ENCODE measurements at places on chromosomes 5 and 9.
A peak's percentile ranks its signal among the peaks of the same experiment; 100 is the strongest.

GRCh38 chr9:89032173-89032572, 40.9 kb downstream of the S1PR3 start:
- no peak for DNase-seq

- DNase-seq: no peak
These were observed 124.3 kb downstream of the STK32A start for GRCh38 chr5:147359101-147359500.

DNA sequence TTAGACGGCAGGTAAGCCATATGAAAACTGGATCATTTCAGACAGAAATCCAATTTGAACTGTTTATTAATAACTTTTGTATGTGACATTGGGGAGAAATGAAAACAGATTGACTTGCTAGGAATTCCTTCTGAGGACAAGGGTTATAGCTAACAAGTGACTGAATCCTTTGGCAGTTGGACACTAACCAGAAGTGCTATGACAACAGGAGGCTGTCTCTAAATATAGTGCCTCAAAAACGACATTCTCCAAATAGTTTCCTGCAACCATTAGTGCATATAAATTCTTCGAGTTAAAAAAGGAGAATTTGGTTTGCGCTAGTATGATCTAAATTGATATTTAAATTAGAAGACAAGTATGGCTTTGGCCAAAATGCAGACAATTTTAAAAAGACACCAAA, 338.6 kb downstream of the PTPRD start:
- DNase-seq: no peak

- DNase-seq: no peak
These were observed 36.4 kb downstream of the THBS4 start for GRCh38 chr5:80071510-80072021.

DNA sequence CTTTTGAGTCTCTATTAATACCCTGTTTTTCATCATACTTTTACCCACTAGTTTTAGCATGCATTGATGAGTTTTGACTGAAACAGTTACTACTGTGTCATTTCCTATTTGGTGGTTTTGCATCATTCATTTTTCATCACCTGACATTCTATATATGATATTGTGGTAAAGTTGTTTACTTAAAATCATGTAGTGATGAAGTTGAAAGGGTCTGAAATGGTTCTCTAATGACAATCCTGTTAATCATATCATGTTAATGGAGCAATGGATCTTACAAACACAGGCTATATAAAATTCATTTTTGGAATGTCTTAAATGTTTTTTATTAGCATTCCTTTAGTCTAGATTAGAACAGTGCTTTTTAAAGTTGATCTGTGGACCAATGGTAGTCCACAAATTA, 84.1 kb downstream of the ERBIN start:
- no peak for DNase-seq

DNA sequence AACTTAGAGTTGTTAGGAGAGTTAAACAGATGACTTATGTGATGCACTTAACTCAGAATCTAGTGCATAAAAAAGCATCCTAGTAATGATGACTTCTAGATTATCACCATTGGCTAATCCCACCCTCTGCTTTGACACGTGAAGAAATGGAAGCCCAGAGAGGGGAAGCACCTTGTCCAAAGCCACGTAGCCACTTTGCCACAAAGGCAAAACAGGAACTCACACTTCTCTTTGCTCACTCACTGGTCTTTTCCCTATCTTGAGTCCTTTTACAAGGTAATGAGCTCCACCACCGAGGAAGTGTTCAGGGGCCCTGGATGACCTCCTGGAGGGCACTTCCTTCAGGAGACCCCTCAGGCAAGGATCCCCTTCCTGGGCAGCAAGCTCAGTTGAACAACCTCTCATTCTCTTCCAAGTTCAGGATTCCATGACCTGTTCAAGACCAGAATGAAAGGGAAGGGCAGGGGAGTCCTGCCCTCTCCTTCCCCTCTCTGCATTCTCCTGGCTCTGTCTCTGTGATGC, 89.7 kb downstream of the HRH2 start:
- no peak for DNase-seq

DNA sequence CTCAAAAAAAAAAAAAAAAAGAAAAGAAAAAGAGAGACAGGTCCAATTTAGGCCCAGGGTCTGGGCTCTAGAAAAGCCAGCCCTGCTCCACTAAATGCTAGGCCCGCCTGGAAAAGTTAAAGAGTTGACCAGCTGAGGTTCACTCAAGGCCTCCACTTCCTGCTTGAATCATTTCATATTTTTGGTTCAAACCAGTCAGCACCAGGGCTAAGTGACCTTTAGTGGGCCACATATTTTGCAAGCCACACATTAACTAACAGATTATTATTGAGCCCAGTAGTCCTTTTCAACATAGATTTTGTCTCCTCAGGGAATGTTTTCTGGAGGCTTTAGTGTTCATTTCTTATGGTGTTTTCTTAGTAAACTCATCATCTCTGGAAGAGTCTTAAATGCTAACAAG, 156.6 kb downstream of the TLR4 start:
- no peak for DNase-seq

GRCh38 chr5:56328753-56329560, 95.8 kb upstream of the ANKRD55 start:
- no peak for DNase-seq

DNA sequence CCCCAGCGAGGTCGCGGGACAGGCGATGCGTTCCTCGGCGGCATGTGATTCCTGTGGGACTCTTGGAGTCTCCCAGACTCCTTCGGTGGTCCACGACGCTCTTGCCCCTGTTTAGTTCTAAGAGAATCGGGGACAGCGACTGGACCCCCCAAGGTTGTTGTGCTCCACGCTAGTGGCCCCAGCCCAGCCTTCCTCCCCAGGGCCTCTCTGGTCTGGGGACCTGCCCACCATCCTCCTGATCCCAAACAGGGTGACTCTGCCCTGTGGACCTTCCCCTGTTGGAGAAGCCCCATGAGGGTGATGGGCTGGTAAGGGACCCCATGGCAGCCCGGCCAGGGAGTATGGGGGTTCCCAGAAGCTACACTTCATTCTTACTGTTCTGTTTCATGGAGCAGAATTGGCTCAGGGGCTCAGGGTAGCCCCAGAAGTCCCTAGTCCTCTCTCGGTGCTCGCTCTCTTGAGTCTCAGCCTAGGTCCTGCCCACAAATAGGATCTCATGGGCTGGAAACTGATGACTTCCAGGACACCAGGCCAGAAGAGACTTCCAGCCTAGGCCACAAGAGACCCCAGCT, 880 bp downstream of the CARD19 start:
- DNase-seq: peak; percentile 37

GRCh38 chr5:139140591-139141071, 57.5 kb downstream of the SIL1 start:
- peak; percentile 55 for DNase-seq

DNA sequence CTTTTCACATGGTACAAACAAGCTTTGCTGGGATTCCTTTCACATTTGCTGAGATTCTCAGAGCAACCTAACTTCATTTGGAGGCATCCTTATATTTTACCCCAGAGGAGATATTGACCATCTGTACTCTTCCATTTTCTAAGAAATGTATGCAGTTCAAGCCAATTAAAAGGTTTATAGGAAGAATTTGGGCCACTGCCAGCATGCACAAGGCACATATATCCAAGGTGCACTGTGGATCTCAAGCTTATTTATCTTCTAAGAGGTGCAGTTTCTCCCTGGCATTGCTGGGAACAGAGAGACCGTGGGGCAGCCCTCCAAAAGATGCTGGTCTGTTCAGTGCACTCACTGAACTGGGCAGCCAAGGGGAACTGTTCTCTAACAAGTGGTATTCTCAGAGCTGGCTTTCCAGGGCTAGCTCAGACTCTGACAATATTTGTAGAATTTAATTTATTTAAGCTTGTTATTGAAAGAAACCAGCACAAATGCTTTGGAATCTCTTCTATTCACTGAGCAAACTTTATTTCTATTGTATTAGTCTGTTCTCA, 213.3 kb downstream of the TENT4A start:
- DNase-seq: no peak

GRCh38 chr5:4387290-4387689, 752.8 kb upstream of the ADAMTS16 start:
- no peak for DNase-seq

DNA sequence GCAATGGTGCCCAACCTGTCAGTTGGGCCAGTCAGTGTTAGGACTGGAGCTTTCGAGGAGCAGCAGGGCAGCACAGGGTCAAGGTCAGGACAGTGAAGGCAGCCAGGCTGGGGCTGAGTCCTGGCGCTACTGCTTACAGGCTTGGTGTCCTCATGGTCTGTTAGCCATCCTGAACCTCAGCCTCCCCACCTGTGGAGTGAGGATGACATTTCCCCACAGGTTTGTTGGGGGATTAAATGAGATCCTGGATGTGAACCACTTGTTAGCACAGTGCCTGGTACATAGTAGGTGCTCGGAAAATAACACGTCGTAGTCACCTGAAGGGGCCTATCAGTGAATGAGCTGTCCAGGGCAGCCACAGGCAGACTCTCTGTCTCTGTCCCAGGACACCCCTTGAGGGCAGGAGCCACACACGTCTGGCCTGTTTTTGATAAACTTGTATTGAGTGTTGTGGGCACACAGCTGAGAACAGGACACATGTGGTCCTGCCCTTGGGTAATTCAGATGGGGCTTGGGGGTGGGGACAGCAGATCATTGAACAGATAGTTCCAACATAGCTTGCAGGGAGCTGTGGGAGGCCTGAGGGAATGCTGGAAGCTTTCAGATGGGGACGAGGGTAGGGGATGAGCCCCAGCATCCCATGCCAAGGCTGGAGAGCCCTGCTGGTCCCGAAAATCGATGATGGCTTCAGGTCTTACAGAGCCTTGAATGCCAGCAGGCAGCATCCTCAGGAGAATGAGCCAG, 69.3 kb downstream of the AMBP start:
- no peak for DNase-seq

DNA sequence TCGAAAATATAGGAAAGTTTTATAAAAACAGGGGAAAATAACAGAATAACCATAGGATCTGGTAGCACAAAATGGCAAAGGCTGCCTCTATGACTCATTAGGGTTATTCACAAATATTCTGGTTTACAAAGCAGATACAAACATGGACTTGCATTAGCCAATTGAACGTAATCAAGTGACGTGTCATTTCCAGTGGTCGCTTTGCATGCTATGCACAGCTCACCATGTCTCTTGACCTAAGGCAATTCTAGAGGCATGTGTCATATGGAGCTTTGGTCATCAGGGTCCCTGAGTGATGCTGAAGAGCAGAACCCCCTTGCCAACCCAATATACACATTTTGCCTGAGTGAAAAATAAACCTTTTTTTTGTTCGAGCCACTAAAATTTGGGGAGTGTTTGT, 158.8 kb downstream of the TMEM161B start:
- no peak for DNase-seq

DNA sequence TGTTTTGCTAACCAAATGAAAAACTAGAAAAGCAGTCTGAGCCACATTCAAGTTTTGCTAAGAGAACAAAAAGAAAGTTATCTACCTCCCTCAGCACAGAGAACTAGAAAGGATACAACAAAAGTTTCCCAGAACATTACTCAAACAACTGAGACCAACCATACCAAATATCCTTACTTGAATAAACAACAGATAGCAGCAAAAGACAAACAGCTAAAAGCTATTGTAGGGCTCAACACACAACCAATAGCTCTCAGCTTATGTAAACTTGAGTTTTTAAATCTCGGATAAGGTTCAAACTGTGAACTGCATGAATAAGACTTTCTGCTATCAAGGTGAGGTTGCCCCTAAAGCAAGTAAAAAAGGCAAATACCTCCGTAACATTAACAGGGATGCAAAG, 3.5 kb downstream of the EPB41L4A start:
- DNase-seq: no peak

DNA sequence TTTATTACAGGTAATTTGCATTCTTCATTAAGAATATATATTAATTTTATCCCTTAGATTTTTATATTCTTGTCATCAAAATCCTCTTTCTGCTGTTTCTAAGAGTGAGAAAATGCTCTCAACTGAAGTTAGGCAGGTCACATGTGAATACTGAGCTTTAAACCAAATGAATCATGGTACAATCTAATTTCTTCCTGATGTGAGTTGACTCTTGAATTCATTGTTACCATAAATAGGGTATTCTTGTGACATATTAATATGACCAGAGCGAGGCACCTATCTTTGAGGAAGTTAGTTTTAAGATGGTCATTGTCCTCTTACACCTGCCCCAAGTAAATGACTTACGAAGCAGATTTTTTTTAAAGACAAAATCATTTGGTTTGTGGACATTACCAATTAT, 17.4 kb downstream of the C9orf85 start:
- DNase-seq: no peak

GRCh38 chr5:122902263-122902662, 56.9 kb downstream of the SNX24 start:
- no peak for DNase-seq

DNA sequence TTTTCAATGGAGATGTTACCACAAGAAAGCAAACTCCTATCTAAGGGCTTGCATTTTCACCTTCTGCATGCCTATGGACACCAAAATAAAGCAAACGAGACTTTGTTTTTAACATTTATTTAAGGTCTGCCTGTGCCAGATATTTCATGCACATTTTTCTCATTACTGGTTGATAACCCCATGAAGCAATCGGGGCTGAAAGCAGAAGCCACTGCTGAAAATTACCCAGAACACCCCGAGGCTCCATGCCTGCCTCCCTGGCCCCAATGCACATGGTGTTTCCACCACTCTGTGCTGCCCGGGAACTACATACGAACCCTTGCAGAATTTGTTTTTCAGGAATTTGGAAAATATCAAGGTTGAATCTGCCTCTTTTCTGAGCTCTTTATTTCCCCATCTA, 240.1 kb downstream of the NR2F1-AS1 start:
- DNase-seq: no peak

DNA sequence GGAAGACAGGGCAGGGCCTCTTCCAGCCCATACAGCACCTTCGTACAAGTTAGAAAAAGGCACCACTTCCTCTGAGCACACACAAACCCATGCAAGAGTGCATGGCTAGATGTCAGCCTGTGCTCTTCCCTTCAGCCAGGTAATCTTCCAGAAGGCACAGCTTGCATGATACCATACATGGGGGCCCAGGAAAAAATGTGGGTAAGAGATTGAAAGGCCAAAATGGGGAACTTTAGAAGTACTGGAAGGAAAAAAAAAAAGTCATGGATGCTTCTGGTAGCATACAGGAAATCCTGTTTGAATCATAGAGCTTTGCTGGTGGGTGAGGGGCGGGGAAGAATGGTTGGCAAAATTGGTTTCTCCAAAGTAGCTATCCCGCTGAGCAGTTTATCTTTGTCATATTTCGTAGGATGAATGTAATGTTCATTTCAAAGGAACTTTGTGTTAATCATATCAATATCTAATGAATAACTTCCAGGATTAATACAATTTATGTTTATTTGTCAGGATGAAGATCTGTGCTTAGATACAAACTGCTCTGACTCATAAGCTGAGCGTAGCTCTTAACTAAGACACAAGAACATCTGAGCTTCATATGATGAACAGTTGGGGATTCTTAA, 78.2 kb upstream of the MAP3K1 start:
- no peak for DNase-seq
